ENCODE measurements at places on chromosomes 16 and 17.
A peak's percentile ranks its signal among the peaks of the same experiment; 100 is the strongest.

DNA sequence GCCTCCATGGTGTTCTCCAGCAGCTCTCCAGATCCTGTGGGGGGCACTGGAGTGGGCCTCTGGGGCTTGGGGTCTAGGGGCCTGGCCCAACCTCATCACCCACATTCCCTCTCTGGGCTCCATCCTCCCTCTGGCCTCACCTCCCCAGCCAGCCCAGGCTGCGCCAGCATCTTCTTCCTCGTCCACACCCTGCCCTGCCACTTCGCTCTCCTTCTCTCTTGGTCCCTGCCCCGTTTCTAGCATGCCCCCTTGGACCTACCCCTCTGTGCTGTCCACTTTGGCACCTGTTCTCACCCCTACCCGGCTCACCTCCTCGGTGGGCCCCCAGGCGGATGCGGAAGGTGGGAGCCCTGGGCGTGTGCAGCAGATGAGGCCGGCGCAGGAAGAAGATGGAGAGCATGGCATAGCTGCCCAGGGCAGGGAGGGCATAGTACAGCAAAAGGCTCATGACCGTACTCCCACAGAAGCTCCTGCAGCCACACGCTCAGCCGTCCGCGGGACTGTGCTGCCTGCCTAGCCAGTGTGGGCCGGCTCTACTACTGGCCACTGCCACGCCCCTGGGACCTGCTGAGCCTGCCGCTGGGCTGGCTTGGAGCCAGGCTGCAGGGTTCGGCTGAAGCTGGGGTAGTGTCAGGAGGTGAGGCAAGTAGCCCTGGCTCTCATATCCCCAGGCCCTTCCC lies at the start of gene GDPD3:
GDPD3 (minus strand) TSS at position 507 of the 680 bp plus-strand sequence; CDS start at position 448, 59 bp downstream.
- DNase-seq = no peak

DNA sequence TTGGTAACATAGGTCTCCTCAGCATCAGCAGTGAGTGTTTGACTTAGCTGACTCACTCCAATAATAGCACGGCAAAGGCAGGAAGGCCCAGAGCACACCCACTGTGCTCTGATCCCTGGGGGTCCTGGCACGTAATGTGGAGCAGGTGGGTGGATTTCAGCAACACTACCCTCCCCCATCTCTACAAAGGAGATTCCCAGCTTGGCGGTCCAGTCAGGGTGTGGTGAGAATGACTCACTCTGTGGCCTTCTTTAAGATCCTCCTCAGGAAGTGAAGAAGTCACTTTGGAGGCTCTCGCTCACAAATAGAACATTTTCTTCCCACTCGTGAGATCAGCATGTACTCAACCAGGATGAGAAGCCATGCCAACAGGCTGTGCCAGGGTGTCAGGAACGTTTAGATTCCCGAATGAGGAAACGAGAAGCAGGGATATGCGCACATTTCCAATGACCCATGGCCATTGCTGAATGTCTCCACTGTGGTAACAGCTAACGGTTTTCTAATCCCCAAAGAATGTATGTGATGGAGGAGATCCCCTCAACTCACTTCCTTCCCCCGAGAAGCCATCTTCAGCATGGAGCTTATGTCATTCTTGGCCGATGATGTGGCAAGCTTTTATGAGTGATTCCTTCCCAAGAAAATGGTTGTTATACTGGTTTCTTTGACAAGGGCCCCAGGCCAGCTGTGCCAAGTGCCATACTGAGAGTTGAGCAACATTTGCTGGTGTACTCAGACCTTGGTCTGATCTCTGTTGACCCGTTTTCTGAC lies 365.2 kb downstream of the C16orf95 start:
- no peak for DNase-seq

- DNase-seq = peak; percentile 52
Measured at GRCh38 chr17:75720656-75721462, at the start of gene ITGB4. Gene ITGB4 (plus strand): TSS chr17:75721459. CDS start chr17:75724704, 3,245 bp downstream.

GRCh38 chr17:66778531-66779236 lies 56.2 kb upstream of the CACNG5 start:
- no peak for DNase-seq

GRCh38 chr16:82056550-82056896 lies 21.5 kb downstream of the HSD17B2 start:
- DNase-seq = no peak

DNA sequence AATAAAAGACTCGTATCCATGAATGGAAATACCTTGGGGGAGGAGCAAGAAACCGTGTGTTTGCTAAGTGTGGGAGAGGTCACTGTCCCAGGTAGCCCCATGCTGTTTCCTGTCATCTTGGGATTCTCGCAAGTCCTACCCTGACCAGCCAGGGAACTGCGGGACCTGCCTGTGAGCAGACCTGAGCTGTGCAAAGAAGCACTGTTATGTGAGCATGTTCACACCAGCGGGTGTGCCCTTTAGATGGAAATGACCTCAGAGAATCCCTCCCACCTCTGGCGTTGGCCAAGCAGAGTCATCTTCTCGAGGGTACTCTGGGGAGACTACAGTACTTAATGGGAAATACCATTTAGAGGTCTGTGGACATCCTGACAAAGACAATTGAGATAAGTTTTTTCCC lies 127.0 kb upstream of the MON1B start:
- no peak for DNase-seq

- no peak for DNase-seq
Measured at GRCh38 chr17:77875881-77876509, 82.5 kb upstream of the TNRC6C start.

DNA sequence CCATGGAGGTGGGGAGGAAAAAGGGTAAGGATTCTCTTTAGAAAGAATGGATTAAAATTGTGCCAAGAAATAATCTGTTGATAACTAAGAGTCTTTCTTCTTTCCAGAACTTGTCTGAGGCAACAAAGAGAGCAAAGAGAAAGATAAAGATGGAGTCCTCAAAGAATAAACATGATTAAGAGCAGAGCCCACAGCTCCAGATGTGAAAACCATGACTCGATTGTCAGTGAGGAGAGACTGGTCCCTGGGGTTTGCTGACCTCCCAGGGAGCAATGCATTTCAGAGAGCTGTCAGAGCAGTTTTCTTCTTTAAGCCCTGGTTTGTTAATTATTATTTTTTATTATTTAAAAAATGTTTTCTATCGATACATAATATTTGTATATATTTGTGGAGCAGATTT lies 74.6 kb downstream of the TMEM100 start:
- no peak for DNase-seq

DNA sequence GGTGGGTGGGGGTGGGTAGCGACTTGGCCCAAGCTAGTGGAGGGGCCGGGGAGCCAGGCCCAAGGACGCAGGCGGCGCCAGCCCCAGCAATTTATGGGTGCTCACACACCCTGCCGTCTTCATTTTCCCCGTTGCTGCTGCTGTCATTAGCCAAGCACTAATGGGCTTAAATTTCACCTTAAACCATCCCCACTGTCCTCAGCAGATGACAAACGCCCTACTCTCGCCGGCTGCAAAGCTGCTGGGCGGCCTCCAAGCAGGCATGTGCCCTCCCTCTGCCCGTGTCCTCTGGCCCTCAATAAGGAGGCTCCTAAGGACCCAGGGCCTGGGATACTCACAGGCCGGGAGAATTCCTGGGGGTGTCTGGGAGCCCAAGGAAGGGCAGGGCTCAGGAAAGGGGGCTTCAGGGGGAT lies 66.1 kb downstream of the SREBF1 start:
- no peak for DNase-seq
